Fibroblast of skin of left biceps (primary cell): ENCODE measurements at places on chromosomes 12 and 14.
A peak's percentile ranks its signal among the peaks of the same experiment; 100 is the strongest.

DNA sequence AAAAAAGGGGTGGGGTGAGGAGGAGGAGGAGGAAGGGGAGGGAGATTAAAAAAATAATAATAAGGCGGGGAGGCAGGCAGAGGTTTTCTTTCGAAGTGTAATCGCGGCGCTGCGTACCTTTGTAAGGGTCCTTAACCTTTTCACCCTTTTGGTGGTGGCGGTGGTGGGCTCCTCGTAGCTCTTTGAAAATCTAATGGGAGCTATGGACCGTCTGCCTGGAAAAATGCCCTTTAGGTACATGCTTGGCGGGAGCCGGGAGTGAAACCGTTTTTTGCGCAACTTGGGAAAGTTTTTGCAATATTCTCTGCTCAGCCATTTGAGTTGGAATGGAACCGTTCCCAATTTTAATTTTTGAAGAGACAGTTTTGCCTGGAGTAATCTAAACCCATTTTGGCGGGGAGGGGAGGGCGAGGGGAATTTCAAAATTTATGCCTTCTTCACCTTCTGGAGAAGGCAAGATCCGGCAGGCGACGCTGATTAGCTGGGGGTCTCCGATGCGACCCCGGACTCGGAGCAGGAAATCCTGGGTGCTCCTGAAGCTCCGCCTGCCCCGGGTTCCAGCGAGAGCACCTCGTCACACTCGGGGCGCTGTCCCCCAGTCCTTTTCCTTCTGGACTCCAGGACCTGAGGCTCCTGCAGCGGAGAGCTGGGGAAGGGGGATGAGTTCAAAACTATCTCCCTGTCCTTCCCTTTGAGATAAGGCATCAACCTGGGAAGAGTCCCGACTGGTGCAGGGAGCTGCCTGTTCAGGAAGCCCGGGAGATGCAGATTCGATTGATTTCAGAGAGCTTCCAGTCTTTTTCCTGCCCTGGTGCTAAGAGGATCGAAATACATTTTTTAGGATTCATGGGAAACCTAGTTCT, 74.6 kb upstream of the TBX5 start:
- DNase-seq, result no peak

- DNase-seq, result no peak
Observed at GRCh38 chr12:107649661-107650061, 35.9 kb upstream of the PWP1 start.

DNA sequence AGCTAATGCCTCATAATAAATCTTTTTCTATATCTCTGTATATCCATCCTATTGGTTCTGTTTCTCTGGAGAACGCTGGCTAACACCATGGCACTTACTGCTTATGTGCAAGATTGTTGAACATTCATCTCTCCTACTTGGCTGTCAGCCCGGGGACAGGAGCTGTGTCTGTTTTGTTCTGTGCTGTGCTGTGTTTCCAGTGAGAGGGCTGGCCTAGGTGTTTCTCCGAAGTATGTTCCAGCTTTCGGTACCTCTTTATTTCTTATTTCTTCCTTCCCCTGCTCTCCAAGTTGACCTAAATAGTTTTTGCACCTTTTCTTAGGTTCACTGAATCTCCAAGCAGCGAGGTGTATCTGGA, 18.8 kb upstream of the NR4A1 start:
- DNase-seq, result peak; percentile 21

DNA sequence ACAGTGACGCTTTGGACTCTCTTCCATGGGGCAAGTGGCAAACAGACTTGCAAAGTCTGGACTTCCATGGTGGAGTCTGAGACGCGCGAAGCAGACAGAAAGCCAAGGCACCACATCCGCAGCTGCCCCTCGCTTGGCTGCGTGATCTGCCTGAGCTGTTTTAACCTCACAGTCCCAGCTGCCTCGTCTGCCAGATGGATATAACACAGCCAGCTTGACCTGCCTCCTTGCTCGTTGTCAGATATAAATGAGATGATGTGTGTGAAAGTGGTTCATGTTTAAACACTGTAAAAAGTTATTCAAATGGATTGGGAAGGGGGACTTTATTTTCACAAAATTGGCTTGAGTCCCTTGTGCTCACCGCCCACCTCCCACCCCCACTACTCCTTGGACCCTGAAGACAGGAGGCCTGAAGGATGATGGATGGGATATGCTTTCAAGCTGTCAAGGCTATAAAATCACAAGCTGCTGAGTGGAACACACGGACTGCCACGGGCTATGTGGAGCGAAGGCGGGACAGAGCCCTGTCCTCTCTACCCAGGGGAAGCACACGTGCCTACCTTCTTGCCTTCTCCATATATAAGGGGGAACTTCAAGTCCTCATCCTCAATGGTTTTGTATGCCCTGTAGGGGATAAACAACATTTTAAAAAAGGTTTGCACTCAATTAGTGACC, 226.9 kb downstream of the MON2 start:
- no peak for DNase-seq

DNA sequence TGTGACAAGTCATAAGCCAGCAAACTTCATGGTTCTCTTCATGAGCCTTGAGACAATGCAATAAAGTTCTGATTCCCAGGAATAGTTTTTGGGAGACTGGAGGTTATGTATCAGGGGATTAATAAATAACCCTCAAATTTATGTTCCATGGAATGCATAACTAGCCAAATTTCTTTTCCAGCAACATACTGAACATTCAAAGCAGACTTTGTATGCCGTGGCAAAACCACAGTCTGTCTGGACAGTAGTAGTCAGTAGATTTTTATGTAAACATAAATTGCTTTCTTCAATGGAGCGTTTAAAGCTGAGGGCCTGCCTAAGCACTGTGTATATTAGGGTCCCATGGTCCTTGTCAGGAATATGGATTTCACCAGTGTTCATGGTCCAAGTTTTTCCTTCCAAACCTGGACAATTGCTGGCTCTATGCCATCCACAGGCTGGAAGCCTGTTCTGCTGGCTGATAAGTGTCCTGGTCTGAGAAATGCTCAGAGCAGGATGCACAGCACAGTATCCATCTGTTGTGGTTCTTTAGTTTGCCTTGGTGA, 144.9 kb downstream of the SRGAP1 start:
- peak; percentile 60 for DNase-seq

- DNase-seq, result no peak
Observed at GRCh38 chr12:56007564-56008559, 10.8 kb downstream of the SUOX start.

- DNase-seq, result no peak
Observed at GRCh38 chr14:23137192-23137812, 18.2 kb upstream of the CEBPE start.

DNA sequence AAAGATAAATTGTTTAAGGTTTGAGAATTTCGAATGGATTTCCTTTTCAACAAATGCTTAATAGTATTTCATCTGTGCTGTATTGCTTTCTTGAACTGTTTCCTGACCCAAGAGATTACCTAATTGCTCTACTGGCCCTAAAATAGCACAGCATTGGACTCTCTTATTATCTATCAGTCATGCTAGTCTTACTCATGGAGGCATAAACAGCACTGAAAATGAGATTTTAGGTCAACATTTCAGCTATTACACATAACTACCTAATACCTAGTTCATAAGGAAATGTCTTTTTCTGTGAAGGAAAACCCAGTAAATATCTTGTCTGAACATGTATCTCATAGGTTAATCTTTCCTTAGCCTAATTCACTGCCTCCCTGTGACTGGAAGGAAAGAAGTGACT, 4.3 kb upstream of the ABCD2 start:
- no peak for DNase-seq

DNA sequence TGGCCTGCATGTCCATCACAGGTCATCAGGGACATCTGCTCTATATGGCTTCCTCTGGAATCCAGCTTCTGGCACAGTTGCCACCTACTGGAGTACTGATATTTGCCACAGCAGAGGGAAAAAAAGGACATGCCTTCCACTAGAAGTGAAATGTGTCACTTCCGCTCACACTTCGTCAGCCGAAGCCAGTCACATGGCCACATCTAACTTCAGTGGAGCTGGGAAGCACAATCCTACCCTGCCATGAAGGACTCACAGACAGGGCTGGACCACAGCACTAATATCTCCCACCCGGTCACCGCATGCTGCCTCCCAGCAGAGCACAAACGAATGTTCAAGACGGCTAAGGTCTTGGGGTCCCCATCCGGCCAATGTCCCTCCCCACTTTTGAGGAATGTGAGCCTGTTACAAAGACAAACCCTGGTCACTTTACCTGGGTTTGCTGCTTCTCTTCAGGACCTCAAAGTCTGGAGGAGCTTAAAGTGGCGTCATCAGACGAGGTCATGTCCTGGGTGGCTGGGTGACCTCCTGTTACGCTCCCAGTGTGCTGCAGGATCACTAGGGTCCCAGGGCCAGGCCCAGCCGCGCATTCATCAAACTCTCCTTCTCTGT, 98.6 kb downstream of the GCH1 start:
- no peak for DNase-seq

DNA sequence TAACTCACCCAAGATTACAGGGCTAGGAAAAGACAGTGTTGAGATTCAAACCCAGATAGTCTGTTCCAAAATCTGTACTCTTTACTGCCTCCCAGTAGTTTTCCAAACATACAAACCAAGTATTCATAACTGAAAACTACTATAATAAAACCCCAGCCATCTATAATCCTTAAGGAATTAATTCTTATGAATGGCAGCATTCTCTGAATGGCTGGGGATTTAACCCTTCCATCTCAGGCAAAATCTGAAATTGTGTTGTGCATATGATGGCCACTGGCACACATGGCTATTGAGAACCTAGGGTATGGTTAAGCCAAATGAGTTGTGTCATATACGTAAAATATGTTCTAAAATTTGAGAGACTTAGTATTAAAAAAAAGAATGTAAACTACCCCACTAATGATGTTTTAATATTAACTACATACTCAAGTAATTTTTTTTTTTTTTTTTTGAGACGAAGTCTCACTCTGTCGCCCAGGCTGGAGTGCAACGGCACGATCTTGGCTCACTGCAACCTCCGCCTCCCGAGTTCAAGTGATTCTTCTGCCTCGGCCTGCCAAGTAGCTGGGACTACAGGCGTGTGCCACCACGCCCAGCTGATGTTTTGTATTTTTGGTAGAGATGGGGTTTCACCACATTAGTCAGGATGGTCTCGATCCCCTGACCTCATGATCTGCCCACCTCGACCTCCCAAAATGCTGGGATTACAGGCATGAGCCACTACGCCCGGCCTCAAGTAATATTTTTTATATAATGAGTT, 16.7 kb downstream of the PPP1R13B start:
- no peak for DNase-seq

DNA sequence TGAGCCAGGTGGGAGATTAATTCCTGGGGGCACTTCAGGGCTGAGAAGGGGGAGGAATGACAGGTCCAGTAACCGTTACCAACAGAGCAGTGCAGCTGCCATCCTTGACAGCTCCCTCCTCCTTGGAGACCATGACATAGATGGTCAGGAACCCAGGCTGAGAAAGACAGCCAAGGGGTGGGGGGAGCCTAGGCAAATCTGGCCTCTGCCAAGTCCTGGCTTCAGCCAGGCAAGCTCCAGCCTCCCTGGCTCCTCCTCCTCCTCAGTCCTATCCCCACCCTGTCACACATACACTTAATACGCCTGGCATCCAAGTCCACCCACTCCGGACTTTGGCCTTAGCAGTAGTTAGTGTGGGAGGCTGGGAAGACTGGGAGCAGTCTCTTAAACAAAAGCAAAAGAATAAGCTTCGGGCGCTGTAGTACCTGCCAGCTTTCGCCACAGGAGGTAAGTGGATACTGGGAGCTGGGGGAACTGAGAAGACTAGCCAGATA, at the start of gene RDH5:
Gene RDH5, plus strand, starts transcription at position 323 of the 494 bp plus-strand sequence. CDS start 792 bp downstream, outside the sequence.
- no peak for DNase-seq

DNA sequence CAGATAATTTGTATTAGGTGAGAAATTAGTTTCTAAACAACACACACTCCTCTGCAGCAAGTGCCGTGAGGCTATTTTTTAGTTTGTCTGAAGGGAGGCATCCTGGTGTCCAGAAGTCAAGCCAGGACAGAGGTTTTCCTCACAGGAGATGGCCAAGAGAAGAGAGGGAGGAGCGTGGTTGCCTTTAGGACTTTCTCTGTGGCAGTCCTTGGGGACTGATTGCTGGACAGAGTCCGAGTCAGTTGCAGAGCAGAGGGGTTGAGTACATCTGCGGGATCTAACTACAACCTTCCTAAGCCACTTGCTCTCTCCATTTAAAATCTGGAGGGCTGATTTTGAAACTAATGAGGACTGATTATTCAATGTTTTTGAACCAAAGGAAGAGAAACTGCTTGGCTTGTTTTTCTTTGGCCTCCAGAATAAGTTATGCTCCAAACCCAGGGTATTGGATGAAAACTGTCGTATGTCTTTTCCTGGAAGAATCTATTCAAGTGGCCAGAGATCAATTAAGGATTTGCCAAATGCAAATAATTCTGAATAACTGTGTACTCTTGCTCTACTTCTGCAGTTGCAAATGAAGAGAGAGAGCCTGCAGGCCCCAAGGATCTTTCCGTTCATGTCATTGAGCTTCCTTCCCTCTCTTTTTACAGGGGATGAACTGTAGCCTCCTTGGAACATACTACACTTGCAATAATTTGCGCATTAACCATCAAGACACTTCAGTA, 1.2 kb downstream of the SLCO1C1 start:
- no peak for DNase-seq

DNA sequence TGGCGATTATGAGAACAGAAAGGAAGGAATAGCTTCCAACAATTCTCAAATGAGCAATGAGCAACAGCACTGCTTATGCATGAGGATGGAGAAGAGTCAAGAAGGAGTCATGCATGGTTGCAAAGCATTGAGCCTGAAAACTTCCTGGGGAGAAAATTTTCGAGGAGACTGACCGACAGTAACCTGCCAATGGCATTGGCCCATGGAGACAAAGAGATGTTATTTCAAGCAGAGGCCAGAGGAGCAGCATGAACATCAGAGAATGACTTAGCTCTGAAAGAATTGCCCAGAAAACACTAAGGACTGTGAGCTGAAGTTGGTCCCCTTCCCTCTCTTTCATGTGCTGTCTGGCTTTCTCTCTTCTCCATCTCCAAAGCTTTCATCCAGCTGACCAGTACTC, 343.4 kb downstream of the ADAMTS20 start:
- DNase-seq, result no peak

DNA sequence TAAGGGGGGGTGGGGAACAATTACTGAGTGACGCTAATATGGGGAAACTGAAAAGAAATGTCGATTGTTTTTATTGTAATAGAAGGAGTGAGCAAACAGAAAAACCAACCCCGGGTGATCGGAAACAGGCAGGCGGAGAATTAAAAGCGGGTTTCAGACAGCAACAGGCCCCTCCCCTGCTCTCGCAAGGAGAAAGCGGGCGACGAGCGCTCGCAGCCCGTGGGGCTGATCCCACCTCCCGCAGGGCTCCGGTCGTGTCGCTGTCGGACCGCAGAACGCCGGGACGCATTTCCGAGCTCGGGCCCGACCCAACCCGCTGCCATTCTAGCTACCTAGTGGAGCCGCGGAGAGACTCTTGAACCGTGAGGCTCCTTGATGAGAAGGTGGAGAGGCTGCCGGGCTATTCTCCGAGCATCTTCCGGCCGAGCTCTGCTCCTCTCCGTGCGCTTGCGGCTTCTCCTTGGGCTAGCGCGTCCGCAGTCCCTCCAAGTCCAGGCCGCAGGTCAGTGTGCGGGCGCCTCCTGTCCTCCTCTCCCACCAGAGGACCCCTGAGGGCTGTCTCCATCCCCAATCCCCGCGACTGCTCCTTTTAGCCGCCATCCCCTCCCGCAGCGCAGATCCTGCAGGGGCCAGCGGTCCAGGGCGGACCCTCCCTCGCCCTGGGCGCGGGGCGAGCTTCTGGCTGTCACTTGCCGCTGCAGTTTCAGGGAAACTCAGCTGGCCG, 4.1 kb upstream of the PAX9 start:
- no peak for DNase-seq
